Activated naive CD4-positive, alpha-beta T cell treated with anti-CD3 and anti-CD28 coated beads, Interleukin-2, amount 50 U/mL, for 72 hours (primary cell): ENCODE measurements at places on chromosomes 3 and 15. TPM values are rescaled to one million over a fixed set of nuclear protein-coding genes. Genes with fewer than 3 reads are reported as not detected.

TRPC1 gene
- 3.1 TPM for total RNA-seq

AGBL1 gene
- total RNA-seq = not detected

TRA2B gene
- 269 TPM for total RNA-seq

RNF111 gene
- 36.8 TPM for total RNA-seq

FAM174B gene
- total RNA-seq = 3.9 TPM

KLHL40 gene
- not detected for total RNA-seq

CEMIP gene
- not detected for total RNA-seq

CCR3 gene
- total RNA-seq = not detected

MCTP2 gene
- 48.2 TPM for total RNA-seq

GCSAM gene
- total RNA-seq = 5.2 TPM

RASGRF1 gene
- not detected for total RNA-seq

TGM4 gene
- total RNA-seq = not detected

GOLGA6L9 gene
- 1.2 TPM for total RNA-seq

KLHL6 gene
- 47.0 TPM for total RNA-seq

CAND2 gene
- 2.5 TPM for total RNA-seq

CHRNB4 gene
- not detected for total RNA-seq

ST6GAL1 gene
- total RNA-seq = 96.6 TPM

PRR20G gene
- not detected for total RNA-seq

GPR171 gene
- 31.2 TPM for total RNA-seq

KLF15 gene
- total RNA-seq = not detected

NANOGP8 gene
- not detected for total RNA-seq

SEMA3G gene
- 0.20 TPM for total RNA-seq

PAQR5 gene
- total RNA-seq = not detected

CCNB2 gene
- 74.3 TPM for total RNA-seq

PIF1 gene
- 56.0 TPM for total RNA-seq

HGD gene
- total RNA-seq = 0.87 TPM

FBXW12 gene
- total RNA-seq = not detected

ZNF501 gene
- total RNA-seq = 1.4 TPM

RBP2 gene
- total RNA-seq = not detected

SERINC4 gene
- 0.61 TPM for total RNA-seq

ITPKA gene
- 7.1 TPM for total RNA-seq

HAPLN3 gene
- total RNA-seq = 25.6 TPM

RNU5B-1 gene
- not detected for total RNA-seq

TMEM158 gene
- not detected for total RNA-seq

ROBO1 gene
- not detected for total RNA-seq

ADPRH gene
- 5.1 TPM for total RNA-seq

SLC12A1 gene
- total RNA-seq = not detected

MBNL1 gene
- 425 TPM for total RNA-seq

RPL29 gene
- total RNA-seq = 1,489 TPM

TMEM212 gene
- total RNA-seq = not detected

VILL gene
- total RNA-seq = 13.8 TPM

RTP3 gene
- total RNA-seq = not detected
